ENCODE measurements at places on chromosomes 2 and 18.

DNA sequence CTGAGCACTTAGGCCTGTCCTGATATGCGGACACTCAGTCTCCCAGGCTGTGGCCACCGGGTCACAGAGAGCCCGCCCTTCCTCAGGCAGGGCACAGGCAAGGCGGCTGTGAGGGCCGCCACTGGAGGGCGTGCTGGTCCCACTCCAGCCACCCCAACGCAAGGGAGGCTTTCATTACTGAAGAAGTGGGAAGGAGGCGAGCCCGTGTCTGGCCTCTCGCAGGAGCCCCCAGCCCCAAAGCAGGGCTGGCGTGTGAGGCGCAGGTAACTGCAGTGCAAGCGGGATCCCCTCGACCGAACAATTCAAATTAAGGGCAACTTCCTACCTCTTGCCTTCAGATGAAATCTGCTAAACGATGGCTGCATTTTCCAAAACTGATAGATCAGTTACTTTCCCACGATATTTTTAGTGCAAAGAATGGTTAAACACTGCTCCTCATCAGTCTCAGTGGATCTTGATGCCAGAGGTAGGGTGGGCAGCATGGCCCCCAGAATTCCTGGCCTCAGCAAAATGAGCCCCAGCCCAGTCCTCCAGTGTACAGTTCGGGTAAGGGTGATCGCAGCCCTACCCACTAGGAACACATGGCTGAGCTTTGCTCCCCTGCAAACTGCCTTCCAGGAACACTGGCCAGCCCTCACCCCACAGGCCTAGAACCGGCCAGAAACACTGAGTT lies 97.2 kb downstream of the SEPTIN10 start:
- DNase-seq = no peak

GRCh38 chr2:143296089-143296488 lies 166.9 kb downstream of the ARHGAP15 start:
- DNase-seq = no peak

DNA sequence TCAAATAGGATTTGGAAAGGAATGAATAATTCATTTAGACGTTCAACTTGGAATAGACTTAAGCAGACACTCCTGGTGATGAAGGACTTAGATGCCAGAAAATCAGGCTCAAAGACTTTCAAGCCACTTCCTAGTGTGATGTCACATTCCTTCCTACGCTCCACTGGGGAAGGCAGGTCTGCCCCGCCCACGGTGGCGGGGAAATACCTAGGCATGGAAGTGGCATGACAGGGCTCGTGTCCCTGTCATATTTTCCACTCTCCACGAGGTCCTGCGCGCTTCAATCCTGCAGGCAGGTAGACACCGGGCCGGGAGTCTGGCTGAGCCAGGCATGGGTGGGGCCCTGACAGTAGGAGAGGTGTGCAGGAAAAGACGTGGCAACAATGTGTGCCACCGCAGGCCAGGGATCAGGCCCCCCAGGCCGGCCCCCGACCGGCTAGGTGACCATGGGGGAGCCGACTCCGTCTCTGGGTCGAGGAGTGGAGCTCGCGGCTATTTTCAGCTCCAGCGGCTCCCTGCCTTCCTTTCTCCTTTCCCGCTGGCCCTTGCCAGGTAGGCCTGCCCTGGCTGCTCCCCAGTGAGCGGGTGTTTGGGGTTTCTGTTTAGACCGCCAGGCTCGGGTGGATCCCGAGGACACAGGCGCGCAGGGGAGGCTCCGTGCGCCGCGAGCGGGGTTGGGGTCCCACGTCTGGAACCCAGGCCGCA lies at the start of gene IL1RL2:
Gene IL1RL2 (plus strand): TSS at position 233 of the 705 bp plus-strand sequence. CDS start 845 bp downstream, outside the sequence.
- DNase-seq = no peak

DNA sequence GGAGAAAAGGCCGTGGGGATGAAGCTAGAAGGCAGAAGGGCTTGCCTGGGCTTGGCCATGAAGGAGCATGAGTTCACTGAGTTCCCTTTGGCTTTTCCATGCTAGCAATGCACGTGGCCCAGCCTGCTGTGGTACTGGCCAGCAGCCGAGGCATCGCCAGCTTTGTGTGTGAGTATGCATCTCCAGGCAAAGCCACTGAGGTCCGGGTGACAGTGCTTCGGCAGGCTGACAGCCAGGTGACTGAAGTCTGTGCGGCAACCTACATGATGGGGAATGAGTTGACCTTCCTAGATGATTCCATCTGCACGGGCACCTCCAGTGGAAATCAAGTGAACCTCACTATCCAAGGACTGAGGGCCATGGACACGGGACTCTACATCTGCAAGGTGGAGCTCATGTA lies 2.9 kb downstream of the CTLA4 start:
- no peak for DNase-seq

GRCh38 chr18:63262369-63263335 lies 56.9 kb downstream of the BCL2 start:
- peak; percentile 87 for DNase-seq

GRCh38 chr2:227849906-227850305 lies 21.5 kb upstream of the DAW1 start:
- no peak for DNase-seq

DNA sequence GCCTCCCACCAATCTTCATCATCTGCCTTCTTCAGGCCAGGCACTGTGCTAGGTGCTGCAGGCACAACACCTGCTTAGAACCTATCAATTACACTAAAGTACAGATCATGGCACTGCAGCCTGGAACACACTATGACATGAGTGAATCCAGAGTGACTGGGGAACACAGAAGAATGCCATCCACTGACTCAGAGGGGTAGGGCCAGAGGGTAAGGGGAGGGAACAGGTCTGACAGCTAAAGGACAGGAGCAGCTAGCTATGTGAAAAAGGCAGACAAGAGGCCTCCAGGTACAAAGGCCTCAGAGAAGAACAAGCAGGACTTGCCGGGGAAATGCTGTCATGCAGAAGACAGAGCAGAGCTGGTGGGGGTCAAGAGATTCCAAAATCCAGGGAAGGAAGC lies 53.3 kb upstream of the ACAA2 start:
- DNase-seq = no peak

- no peak for DNase-seq
Observed at GRCh38 chr2:33337981-33338380, 138.5 kb upstream of the RASGRP3 start.

DNA sequence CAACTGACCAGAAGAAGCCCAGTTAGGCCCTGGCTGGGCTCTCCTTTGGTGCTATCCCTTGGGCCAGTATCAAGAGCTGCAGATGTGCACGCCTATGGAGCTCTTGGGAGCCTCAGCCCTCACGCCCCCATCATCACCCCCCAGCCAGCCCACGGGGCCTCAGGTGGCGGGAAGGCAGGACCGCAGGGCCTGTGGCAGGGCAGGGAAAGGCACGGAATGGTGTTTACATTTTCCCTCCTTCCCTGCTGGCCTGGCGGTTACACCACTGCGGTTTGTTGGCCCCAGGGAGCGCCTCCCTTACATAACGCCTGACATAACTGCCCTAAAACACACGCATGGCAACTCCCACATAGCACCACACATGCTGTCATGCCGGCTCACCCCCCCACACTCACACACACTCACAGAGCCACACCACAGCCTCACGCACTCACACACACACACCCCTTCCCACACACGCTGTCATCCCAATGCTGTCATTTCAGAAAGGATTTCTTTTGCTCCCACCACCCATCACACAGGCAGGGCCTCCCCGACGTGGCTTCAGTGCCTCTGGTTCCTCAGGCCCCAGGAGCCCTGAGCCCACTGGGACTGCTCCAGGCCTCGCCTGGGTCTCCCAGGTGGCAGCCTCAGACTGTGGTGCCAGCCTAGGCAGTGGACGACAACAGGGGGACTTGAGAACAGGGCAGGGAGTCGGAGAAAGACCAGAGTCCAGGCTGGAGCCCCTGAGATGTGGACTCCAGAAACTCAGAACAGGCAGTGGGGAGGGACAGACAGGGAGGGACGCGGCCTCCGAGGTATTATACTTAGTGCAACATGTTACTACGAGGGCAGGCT lies 15.7 kb downstream of the ZFP36L2 start:
- peak; percentile 75 for DNase-seq

DNA sequence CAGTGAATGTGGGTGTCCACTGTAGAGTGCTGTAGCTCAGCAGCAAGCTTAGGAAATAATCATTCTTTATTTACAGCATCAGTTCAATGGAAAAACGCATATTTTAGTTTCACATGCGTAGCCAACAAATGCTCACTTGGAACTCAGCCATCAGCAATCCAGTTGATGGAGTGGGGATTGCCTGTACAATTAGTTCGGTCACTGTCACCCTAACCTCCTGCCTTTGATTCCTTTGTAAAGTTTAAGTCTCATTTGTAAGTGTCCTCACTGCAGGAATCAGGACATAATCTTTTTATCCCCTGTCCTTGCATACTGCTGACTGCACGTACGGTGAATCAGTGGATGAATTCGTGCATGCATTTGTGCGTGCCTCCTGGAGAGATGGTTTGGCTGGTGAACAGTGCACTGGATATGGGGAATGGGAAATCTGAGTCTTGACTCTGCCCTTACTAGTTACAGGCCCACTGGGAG lies 55.9 kb downstream of the RAB31 start:
- DNase-seq = no peak

DNA sequence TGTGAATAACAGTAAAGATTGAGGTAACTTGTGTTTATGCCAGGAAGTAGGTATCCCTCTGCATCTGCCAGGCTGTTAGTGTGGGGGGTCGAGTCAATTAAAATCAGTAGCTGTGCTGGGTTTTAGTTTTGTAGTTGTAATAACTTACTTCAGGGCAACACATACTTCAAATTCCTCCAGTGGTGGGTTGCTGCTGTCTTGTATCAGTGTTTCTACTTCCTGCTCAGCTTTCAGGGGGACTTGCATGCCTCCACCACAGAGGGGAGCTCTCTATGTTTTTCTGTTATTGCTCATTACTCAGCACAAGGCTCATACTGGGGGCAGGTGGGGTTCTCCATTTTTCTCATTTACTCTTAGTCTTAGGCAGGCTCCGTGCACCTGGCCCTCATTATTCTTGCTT lies 136.8 kb downstream of the CAPN13 start:
- no peak for DNase-seq

GRCh38 chr18:58241877-58242276 lies 197.9 kb downstream of the NEDD4L start:
- DNase-seq = no peak

DNA sequence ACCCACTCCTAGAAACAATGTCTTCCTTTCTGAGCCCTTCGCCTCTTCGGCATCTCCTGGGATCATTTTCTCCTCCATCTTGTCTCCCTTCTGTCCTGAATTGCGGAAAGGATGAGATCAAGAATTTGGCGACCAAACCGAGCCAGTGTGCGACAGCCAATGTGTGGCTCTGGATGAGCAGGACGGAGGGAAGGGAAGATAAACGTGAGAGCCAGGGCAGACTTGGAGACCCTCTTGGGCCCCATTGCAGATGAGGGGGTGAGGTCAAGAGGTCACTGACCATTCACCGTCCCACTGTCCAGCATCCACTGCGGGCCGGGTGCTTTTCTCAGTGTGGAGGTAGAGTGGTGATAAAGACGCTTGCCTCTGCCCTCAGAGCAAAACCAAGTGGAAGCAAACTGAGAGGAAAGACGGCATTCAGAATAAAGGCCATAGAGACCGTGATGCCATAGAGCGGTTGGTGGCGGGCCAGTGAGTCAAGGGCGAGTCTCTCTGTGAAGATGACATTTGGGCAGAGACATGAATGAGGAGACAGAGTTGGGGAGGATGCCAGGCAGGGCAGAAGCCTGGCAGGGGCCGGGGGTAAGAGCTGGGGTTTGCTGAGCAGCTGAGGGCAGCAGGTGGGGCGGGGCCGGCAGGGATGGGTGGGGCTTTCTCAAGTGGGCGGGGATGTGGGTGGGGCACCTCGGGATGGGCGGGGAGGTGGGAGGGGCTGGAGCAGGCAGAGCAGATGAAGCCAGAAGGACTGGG lies 55.6 kb downstream of the ACAA2 start:
- DNase-seq = no peak

- no peak for DNase-seq
Observed at GRCh38 chr18:48500517-48500916, 38.3 kb upstream of the CTIF start.

DNA sequence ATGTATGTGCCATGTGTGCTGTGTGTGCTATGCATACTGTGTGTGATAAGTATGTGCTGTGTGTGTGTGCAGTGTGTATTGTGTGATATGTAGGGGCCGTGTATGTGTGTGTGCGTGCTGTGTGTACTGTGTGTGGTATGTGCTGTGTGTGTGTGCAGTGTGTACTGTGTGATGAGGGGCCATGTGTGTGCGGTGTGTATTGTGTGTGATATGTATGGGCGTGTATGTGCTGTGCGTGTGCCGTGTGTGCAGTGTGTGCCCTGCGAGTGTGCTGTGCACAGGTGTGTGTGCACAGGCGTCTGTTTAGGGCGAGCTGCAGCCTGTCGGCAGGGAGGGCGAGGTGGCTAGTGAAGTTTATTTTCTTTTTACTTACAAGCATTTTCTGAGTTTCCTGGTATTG lies 16.1 kb downstream of the SNORC start:
- peak; percentile 47 for DNase-seq

Measured in tibial artery (tissue), 4 donors.